ENCODE measurements at places on chromosomes 5 and 9.

GRCh38 chr9:1005043-1005667 lies 28.7 kb downstream of the DMRT3 start:
- no peak for DNase-seq

GRCh38 chr9:19922476-19923118 lies 133.8 kb upstream of the SLC24A2 start:
- peak; percentile 12 for DNase-seq

- DNase-seq = no peak
Measured at GRCh38 chr5:163614787-163615186, 109.4 kb downstream of the MAT2B start.

DNA sequence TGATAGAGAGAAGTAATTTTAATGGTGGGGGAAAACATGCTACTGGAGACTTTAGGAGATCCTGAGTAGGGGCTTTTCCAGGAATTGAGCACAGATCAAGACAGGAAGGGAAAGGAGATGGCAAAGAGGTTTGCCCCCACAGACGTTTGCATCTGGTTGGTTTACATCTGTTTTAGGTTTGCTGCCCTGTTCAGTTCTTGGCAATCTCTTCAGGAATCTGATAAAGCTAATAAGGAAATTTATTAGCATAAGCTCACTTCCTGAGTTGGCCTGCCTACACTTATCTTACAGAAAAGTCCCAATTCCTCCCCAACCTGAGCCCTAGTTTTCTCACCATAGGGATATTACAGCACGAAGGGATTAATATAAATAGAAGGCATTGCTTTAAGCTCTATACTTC lies 3.4 kb upstream of the CFAP95 start:
- no peak for DNase-seq

GRCh38 chr9:13427587-13427986 lies 148.1 kb upstream of the MPDZ start:
- peak; percentile 3 for DNase-seq

- no peak for DNase-seq
Measured at GRCh38 chr5:2213121-2213730, 330.5 kb upstream of the IRX4 start.

- DNase-seq = no peak
Measured at GRCh38 chr5:137233726-137234125, 265.4 kb downstream of the SPOCK1 start.

GRCh38 chr5:30802961-30803705 lies 390.4 kb upstream of the CDH6 start:
- DNase-seq = no peak

GRCh38 chr9:91180240-91180929 lies 181.3 kb downstream of the AUH start:
- no peak for DNase-seq

- DNase-seq = peak; percentile 85
Measured at GRCh38 chr5:149646564-149646963, 65.3 kb downstream of the ARHGEF37 start.

DNA sequence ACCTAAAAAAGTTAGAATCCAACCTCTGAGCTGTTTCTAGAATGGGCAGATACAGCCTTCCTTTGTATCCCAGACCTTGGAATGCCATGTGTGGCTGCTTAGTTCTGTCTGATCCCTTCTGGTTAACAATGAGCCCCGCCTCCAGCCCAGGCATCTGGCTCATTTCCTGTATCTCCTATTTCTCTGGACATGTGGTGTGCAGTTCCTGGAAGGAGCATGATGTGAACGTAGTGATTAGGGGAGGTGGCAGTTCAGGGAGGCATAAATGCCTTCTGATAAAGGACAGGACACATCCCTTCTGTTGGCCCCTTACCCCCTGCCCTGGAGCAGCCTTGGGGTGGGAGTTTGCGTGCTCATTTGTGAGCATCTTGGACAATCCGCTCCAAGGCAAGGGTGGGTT lies 243.0 kb downstream of the ZSWIM6 start:
- DNase-seq = no peak
